ENCODE measurements at places on chromosomes 12 and 14.

GRCh38 chr12:56571121-56571520, 49.5 kb downstream of the RBMS2 start:
- DNase-seq = no peak

- DNase-seq = no peak
Observed at GRCh38 chr14:56896922-56897321, 86.6 kb upstream of the OTX2 start.

DNA sequence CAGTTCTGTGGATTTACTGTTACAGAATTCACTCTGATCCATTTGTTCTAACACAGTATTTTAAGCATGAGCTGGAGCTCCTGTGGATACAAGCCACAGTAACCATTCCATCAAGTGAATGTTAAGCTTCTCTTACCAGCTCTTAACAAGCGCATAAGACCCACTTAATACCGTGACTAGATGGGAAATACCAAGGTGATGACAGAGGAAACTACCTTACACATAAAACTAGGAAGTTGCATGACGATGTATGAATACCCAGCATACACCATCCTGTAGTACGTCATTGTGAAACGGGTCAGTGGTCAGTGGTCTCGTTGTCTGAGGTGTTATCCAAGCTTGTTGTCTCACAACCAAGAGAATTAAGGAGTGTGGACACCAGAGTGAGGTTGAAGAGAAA, 2.0 kb upstream of the GALC start:
- DNase-seq = no peak

GRCh38 chr12:111943929-111944328, 69.0 kb downstream of the TMEM116 start:
- no peak for DNase-seq

GRCh38 chr14:33219957-33220356, 281.3 kb downstream of the NPAS3 start:
- no peak for DNase-seq

GRCh38 chr12:20716037-20716436, 20.9 kb downstream of the SLCO1C1 start:
- no peak for DNase-seq

DNA sequence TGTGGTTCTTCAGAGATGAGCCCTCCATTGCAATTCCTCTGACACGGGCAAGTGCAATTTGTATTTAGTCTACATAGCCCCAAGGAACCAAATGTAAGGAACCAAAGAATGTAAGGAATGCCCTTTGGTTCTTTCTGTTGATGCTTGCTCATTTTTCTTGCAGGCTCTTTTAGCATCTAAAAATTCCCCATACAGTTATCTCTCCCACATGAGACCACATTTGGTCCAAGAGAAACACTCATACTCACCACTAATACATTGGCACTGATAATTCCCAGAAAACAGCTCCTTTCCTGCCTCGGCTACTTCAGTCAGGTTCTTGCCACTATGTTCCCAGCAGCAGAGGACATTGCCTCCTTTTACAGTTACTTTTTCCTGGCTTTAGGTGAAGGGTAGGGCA, 332.6 kb downstream of the AEBP2 start:
- no peak for DNase-seq

- no peak for DNase-seq
Observed at GRCh38 chr14:101337053-101337452, 224.2 kb upstream of the DIO3 start.

GRCh38 chr12:132275110-132275531, 54.3 kb downstream of the GALNT9 start:
- DNase-seq = no peak

- DNase-seq = no peak
Observed at GRCh38 chr14:79180656-79181055, 1010.5 kb downstream of the NRXN3 start.

- no peak for DNase-seq
Observed at GRCh38 chr12:12482150-12482761, 80.4 kb downstream of the DUSP16 start.

- DNase-seq = no peak
Observed at GRCh38 chr14:23351681-23352505, 794 bp downstream of the SLC22A17 start.

DNA sequence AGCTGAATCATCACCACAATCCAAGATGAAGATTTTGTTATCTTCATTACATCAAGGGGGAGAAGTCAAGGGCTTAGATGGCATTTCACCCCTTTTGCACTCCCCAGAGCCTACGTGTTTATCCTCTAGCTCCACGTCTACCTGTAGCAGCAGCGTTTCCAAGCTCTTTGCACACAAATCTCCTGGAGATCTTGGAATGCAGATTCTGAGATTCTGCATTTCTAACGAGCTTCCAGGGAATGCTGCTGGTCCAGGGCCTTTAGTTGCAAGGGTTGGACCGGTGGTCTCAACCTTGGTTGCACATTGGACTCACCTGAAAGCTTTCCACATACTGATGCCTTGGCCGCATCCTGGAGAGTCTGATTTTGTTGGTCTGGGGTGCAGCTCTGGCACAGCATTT, 49.5 kb upstream of the STON2 start:
- DNase-seq = no peak

GRCh38 chr12:5621329-5621728, 189.4 kb downstream of the NTF3 start:
- DNase-seq = no peak

GRCh38 chr12:79370021-79370420, 320.7 kb downstream of the PAWR start:
- no peak for DNase-seq

- no peak for DNase-seq
Observed at GRCh38 chr12:92540782-92541423, 161.9 kb upstream of the PLEKHG7 start.

DNA sequence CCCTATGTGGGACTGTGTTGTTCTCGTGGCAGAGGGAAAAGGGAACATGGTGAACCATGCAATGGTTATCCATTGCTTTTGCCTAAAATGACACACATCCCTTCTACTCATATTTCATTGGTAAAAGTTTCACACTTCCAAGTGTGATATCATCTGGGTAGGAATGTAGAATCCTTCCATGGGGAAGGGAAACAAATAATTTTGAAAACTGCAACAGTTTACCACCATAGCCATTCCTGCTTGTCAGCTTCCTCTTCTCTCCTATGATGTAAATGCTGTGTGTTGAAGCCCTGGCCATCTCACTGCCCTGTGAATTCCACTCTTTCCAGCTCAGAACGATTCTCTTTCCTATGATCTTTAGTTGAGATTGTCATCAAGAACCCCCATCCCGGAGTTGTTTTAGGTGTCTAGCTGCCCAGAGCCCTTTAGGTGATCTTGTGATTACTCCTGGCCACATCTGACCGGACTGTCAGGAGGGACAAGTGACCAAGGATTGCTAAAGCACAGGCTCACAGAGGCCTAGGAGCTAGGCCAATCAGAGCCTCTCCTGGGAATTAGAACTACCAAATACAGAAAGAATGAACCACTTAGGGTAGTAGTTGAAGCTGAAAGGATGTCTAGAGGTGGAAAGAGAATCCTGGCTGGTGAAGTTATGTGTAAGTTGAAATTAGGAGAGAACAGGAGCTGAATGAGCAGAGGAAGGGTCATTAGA, 84.6 kb downstream of the VCPKMT start:
- no peak for DNase-seq

DNA sequence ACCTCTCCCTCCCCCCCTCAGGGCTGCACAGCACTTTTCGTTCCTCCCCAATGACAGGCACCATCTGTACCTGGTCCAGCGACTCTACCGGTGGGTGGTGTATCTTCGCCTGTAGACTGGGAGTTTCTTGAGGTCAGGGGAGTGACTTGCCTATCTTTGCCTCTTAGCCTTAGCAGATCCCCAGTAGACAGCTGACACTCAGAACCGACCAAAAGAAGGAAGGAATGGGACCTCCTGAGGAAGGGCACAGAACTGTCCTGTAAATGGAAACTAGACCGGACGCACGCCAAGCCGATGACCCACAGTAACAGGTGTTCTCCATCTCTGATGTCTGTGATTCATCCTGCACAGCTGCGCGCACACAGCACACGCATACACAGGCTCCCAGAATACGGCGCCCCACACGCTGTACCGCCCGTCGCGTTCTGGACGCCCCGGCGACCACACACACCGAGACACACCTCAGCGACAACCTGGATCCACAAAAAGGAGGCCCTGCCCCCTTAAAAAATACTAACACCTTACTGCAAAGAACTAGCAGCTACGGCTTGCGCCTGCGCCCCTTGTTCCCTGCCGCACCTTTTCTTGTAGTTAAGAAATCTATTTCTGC, 673 bp upstream of the TTC9 start:
- DNase-seq = no peak

DNA sequence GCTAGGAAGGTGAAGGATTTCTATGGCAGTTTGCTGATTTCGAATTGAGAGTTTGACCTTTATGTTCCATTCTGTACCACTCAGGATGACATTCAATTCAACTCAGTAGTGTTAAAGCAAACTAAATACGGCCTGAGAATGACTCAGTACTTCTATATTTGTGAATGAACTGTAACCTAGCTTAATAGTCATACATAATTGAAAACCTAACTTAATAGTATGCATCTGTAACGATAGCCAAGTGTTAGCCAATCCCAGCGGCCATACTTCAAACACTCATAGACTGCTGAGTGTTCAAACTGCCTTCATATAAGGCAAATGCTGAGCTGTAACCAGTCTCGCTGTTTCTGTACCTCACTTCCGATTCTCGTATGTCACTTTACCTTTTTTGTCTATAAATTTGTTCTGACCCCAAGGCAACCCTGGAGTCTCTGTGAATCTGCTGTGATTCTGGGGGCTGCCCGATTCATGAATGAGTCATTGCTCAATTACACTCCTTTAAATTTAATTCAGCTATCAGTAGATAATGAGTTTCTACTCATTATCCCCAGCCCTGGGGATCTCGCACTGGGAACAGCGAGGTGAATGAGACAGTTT, 98.5 kb upstream of the SLC24A4 start:
- no peak for DNase-seq

DNA sequence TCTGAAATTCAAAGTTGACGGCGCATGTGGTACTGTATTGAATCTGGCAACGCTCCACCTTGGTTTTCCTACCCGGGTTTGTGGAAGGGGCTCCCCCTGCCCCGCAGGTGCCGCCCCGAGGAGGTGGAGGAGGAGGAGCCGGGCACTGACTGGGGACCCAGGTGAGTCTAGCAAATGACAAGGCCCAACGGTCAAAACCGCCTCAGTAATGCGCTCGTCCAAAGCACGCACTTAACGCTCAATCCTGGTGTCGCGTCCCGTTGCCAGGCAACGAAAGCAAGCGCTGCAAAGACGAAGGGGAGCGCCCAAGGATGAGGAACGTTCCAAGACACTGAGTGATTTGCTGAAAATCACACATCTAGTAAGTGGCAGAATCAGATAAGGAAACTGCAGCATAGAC, 24.0 kb upstream of the CLEC4E start:
- DNase-seq = no peak

DNA sequence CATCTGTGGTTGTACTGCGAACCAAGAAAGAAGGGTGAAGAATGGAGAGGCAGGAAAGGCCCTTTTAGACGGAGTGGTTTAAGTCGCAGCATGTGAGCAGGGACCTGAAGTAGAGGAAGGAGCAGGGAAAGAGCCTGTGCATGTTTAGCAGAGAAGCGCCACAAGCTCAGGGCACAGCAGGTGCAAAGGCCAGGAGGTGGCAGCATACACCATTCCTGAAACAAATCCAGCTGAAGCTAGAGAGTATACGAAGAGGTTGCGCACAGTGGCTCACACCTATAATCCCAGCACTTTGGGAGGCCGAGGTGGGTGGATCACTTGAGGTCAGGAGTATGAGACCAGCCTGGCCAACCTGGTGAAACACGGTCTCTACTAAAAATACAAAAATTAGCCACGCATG, 49.9 kb downstream of the HELB start:
- DNase-seq = no peak

DNA sequence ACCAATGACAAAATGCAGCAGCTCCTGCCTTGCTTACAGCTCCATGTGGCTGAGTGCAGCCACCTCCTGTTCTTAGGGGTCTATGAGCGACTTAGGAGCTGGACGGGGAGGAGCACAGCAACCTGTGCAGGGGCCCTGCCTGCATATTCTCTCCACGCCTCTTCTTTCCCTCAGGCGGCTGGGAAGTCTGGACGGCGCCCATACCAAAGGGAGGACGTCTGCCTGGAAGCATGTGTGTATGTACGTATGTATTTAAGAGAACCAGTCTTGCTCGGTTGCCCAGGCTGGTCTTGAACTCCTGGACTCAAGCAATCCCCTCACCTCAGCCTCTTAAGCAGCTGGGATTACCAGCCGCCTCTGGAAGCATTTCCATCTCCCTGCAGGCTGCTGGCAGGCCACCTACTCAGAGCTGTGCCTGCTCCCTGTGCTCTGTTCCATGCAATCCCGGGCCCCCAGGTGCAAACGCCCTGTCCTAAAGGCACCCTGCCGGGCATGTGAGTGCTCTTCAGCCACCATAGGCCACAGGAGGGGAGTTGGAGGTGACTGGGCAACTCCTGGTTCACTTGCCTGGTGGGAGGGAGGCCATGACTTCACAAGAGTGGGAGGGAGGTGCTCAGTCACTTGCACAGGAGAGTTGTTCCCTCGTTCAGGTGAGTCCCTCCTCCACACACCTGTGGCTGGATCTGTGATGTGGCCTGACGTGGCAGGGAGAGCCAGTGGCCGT, 44.3 kb downstream of the KCNA5 start:
- no peak for DNase-seq

GRCh38 chr12:83904175-83904574, 1008.4 kb downstream of the SLC6A15 start:
- DNase-seq = no peak

DNA sequence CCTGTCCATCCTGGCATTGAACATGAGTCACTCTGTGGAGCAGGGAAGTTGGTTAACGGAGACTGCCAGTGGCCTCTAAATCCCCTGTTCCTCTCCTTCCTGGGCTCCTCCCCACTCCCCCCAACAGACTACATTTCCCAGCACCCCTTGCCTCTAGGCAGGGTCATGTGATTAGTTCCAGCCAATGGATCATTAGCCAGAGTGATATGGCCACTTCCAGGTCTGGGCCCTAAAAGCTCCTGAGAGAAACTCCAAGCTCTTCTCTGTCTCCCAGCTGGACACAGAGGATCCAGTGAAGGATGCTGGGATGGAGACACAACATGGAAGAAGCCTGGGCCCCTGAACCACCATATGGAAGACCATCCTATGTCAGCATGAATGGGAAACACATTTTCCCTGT, 54.4 kb upstream of the RFLNA start:
- DNase-seq = no peak

DNA sequence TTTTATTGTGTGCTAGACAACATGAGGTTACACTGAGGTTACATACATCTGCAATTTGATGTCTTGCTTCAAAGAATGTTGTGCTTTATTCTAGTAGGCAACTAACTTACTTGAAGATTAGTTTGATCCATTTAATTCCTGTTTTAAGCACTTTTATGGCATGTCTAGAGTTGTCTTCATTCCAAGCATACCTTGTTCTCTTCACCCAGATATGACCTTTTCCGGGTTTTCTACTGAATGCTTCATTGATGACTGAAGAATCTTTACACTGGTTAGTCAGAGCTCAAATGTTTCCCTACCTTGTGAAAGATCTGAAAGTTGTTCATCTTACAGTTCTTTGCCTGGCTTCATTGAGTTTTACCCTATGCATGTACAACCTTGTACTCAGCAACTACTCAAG, 274.0 kb upstream of the KITLG start:
- no peak for DNase-seq

DNA sequence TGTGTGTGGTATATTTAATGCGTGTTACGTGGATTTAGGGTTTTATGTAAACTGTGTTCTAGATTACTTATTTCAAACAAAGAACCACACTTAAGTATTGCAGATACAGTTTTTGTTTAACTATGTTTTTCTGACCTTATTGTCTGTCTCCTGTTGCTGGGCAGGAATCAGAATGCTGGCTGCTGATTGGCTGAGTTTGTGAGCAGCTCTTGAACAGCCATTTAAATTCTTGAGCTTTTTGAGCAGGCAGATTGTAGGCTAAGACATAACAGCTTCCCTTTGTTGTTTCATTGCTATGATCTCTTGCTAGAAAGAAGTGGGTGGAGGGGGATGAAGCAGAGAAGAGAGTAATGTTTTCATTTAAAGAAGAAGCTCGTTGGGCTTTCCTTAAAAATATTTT, 52.2 kb downstream of the ATF7IP start:
- DNase-seq = no peak

Measured in right renal cortex interstitium (tissue), 3 donors.